ENCODE measurements at places on chromosomes 7 and 10.

DNA sequence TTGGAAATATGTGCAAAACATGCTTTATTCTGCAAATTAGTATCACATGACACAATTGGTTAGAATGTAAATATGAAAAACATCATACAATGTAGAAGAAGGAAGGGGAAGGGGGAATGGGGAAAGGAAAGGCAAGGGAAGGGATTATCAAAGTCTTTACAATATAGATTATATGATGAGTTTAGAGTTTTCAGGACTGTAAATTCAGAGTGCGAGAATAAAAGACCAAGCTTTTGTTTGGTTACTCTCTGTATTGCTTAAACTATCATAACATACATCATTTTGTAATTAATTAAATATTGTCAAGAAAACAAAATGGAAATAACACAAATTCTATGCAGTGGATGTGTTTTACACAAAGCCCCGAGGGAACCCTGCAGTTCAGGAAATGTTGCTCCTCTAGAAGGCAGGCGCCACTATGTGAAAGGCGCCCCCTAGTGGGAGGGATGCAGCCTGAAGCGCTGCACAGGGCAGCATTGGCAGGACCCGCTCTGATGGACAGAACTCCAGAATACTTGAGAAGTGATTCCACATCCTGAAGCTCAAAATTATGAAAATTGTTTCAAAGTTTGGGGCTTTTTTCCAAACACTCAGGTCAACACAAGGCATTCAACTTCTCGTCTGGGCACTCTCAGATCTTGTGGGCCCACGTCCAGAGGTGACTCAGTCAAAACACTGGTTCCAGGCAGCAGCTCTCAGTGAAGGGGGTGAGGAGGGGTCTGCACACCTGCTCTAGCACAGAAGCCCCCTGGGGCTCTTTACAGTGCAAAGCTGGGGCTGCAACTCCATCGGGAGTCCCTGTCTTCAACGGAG, 31.6 kb upstream of the TMEM254 start:
- peak; percentile 34 for DNase-seq

DNA sequence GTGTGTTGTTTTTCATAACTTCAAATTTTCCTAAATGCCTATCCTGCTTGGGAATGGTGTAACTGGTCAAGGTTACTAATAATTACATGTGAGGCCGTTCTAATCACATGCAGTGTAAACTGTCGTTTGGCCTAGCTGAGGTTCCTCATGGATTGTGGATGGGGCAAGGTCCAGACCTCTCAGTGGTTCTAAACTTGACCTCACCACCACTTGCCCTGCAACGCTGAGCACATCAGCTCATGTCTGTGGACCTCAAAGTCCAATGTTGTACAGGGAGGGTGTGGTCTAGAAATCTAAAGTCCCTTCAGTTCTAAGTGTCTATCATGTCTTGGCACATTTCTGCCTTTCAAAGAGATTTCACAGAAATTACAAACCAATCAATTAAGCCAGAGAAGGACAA, 15.6 kb downstream of the RBP3 start:
- no peak for DNase-seq

DNA sequence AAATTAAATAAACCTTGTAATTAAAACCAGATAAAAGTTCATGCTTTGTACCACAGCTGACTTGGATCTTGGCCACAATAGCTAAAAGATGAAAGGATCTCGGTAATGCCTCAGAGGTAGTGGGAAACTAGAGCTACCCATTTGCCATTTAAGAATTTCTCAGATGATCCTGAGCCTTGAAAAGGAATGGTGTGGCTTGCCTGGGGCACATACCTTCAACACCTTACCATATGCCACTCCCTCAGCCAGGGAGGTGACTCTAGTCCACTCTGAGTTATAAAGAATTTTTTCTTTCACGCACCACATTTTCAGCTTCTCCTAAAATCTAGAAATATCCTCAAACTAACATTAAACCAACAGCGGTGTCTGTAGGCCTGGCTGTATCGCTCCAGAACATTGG, 516.3 kb upstream of the TEX47 start:
- DNase-seq = no peak

GRCh38 chr7:55191161-55191925, 172.5 kb downstream of the EGFR start:
- no peak for DNase-seq

- DNase-seq = no peak
These were observed 25.7 kb downstream of the PRKAG2 start for GRCh38 chr7:151851145-151851751.

GRCh38 chr7:100021297-100021696, 5.9 kb downstream of the ZKSCAN1 start:
- no peak for DNase-seq

- no peak for DNase-seq
These were observed 281.8 kb downstream of the POU6F2 start for GRCh38 chr7:39259391-39260003.

DNA sequence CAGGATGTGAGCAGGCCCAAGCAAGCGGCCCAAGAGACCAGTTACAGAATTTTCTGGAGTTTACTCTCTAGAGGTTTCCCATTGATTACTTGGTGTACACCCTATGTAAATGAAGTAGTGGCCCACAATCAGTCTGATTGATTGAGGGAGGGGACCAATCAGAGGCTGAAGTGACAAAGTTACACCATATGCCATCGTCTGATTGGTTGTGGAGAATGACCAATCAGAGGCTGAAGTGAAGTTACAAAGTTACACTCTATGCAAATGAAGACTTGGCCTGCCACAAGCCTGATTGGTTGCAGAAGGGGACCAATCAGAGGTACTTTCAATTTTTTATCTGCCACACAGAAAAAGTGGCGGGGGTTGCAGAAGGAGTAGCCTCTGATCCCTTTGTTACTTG, 83.7 kb downstream of the KIF20B start:
- no peak for DNase-seq

GRCh38 chr10:48802611-48803071, 118.0 kb downstream of the WDFY4 start:
- no peak for DNase-seq

DNA sequence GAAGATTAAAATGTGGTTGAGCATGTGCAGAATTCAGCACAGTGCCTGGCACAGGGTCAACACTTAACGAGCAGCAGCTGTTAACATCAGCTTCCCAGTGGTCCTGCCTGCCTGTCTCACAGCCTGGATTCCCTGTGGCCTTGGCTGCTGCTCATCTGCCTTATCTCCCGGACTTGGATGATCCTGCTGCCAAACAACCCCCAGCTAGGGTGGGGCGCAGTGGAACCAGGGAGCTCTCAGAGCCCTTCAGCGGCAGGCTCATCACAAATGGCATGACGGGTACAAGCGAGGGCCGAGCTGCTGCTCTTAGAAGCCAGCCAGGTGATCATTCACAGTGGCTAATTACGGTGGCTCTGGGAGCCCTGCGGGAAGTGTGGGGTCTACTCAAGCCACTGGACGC, 13.0 kb upstream of the SMARCD3 start:
- DNase-seq = no peak

- DNase-seq = no peak
These were observed 35.5 kb downstream of the LRMDA start for GRCh38 chr10:75466886-75467285.

GRCh38 chr7:126778101-126778500, 474.6 kb downstream of the GRM8 start:
- DNase-seq = no peak

DNA sequence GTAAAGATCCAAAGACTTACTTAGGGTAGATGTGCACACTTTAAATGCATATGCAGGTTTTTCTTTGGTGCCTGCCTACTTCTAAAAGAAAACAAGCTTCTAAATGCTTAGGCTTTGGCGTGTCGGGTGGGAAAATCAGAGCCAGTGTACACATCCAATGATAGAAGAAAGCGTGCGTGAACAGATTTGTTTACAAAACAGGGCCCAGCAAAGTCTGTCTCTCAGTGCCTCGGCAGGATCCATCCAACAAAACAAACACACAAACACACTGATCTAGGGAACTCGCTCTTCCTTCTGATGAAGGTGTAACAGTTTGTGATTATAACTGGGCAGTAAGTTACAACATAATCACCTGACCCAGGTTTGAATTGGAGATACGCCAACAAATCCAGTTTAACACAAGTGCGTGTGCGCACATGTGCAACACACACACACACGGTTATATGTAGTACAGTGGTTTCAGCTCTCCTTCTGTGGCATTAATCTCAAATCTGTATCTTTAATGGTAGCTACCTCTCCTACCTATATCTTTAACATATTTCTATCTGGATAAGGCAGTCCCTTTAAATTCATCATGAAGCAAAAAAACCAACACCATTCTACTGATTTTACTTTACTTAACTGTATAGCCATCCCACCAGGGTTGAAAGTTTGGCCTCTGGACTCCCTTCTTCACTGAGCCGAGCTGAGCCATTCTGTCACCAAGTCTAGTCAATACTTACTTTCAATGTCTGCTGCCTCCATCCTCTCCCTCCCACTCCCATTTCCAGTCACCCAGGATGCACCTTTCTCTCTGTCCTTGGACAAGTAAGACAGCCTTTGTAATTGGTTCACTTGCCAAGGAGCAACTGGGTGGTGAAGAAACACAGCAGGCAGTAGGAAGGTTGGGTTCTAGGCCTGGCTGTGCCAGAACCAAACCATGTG, 184.4 kb upstream of the KLF14 start:
- no peak for DNase-seq

DNA sequence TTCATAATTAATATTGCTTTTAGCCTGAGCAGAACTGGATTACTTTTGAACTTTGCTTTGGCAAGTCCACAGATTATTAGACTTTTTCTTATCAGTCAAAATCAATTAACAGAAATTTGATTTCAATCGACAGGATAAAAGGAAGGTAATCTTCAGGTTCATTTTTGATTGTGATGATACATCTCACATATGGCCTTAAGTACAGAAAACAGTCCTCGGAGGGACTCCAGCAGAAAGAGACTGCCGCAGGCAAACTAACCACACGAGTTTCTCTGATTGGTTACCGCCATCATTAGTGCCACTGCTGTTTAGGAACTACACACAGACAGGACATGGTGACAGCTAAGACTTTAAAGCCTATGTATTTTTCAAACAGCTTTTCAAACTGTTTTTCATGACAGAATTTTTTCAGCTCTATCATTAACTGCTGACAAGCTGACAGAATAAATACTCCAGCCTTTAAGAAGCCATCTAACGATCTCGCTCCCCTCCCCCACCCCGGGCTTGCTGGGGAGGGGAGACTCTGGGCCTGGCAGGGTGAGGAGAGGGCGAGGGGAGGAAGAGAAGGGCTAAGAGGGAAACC, 668.2 kb downstream of the KCNMA1 start:
- no peak for DNase-seq

- no peak for DNase-seq
These were observed 17.4 kb downstream of the TRIM8 start for GRCh38 chr10:102661658-102662028.

GRCh38 chr10:74585231-74586087, 240.9 kb upstream of the KAT6B start:
- peak; percentile 88 for DNase-seq

- DNase-seq = no peak
These were observed 65.8 kb downstream of the BLNK start for GRCh38 chr10:96205580-96205979.

GRCh38 chr10:130557181-130557845, 421.1 kb downstream of the GLRX3 start:
- DNase-seq = no peak

GRCh38 chr7:127064-127598, 65.2 kb upstream of the FAM20C start:
- DNase-seq = no peak

DNA sequence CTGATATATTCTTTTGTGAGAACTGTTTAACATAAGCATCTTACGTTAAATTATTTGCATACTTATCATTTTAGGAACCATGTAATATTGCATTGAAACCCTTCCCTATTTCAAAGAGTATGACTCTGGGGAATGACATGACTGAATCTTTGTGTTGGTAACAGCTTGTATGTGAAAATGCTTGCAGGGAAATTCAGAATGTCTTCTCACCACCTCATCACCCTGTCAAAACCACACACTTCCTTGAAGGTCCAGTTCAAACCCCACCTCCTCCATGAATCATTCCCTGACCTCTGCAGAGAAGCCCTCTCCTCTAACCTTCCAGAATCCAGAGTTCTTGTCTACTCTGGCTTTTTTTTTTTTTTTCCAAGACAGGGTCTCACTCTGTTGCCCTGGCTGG, 26.3 kb upstream of the NKX2-3 start:
- DNase-seq = no peak

DNA sequence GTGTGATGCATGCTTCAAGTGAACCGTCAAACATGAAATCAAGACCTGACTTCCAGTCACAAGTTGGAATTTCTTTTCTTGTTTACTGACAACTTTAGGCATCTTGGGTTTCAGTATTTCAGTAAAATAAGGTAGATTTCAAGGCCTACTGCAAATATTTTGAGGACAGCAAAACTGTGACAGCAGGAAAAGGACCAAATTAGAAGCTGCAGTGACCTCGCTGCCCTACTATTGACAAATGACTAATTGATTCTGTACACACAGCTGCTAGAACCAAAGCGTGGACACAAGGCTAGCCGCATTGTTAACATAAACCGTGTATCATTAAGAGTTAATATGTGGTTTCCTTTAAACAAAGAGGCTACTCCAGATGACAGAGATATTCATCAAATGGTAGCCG, 105.7 kb upstream of the SEC61G start:
- DNase-seq = no peak

Measured in T-helper 1 cell (primary cell).